Motor neuron (in vitro differentiated cells): ENCODE measurements at places on chromosomes 4 and X.
A peak's percentile ranks its signal among the peaks of the same experiment; 100 is the strongest.

DNA sequence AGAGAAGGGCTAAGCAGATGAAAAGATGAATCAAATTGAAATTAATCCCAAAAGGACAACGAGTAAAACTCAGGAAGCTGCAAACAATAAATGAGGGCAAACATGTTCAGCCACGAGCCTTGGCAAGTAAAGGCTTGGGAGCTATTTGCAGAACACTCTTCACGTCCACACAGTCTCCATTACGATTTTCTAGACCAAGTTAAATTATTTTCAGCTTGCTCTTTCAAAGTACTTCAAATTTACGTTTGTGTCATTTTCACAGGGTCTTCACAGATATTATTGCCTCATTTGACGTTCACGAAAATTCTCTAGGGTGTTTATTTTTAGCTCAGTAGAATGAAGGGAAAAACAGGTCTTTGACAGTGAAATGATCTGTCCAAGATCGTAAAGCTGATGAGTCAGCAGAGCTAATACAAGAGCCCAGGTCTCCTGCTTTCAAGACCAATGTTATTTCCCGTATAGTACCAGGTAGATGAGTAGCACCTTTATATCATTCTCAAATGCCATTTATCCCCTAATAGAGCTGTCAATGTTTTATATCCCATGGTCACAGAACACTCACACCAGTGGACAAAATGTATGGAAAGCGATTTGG is 20.9 kb downstream of the KLB start:
- ATAC-seq: no peak

DNA sequence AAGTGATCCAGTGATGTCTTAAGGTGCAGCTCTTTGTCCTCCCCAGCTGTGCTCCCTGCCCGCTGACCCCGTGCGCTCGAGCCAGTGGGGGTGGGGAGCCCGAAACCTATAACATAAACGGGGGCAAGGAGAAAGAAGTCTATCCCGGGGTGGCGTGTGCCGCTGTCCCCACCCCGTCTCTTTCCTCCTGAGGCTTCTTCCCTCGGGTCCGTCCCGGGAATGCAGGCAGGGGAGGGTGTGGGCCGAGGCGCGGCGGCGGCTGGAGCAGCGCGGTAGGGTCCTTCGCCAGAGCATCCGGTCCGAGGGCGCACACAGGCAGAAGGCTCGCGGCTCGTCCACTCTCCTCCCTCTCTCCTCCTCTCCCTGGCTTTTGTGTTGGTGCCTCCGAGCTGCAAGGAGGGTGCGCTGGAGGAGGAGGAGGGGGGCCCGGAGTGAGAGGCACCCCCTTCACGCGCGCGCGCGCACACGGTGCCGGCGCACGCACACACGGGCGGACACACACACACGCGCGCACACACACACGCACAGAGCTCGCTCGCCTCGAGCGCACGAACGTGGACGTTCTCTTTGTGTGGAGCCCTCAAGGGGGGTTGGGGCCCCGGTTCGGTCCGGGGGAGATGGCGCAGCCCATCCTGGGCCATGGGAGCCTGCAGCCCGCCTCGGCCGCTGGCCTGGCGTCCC is at the start of gene RAB33A:
Gene RAB33A, plus strand, starts transcription at position 517 of the 681 bp plus-strand sequence. Its CDS starts 101 bp downstream, at position 618.
- ATAC-seq: peak; percentile 42

DNA sequence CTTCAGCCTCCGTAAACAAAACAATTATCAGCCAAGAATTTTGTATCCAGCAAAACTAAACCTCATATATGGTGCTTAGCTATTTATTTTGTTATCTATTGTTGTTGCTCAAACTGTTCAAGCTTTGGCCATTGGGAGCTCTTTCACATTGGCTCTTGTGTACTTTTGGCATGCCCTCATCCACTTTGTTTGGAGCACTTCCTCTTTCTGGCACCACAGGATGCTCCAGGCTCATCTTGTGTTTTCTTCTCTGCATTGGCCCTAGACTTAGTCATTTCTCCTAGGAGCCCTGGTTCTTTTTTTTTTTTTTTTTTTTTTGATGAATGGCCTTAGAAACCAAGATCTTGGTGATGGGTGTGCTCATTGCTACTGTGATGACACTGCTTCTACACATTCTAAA is 74.5 kb downstream of the DIPK2B start:
- ATAC-seq: no peak

- ATAC-seq: no peak
These were observed 2.4 kb upstream of the PPP3CA start for GRCh38 chr4:101349801-101350064.

GRCh38 chrX:122770581-122770980 is 413.5 kb upstream of the GRIA3 start:
- no peak for ATAC-seq

DNA sequence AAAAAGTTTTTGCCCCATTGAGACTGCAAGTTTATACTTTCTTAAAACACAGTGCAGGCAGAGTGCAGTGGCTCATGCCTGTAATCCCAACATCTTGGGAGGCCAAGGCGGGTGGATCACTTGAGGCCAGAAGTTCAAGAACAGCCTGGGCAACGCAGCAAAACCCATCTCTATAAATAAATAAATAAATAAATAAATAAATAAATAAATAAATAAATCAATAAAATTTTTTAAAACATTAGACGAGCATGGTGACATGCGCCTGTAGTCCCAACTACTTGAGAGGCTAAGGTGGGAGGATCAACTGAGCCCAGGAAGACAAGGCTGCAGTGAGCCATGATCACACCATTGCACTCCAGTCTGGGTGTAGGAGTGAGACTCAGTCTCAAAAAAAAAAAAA is 213.3 kb downstream of the LRBA start:
- no peak for ATAC-seq

DNA sequence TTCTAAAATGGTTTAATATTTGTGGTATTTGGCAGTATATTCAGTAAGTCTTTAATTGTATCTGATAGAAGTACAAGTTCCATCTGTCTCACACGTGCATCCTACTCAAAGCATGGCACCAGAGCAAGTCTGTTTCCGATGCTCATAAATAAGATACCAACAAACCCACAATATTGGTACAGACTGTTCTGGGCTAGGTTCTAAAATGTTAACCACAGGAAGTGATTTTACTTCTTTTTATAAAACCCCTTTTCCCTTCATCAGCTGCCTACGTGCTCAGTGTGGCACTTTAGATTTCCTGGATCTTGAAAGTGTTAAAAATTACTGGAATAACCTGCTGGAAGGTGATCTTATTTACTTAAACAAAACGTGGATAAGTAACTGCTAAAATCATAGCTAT is 165.1 kb downstream of the CFAP299 start:
- no peak for ATAC-seq

DNA sequence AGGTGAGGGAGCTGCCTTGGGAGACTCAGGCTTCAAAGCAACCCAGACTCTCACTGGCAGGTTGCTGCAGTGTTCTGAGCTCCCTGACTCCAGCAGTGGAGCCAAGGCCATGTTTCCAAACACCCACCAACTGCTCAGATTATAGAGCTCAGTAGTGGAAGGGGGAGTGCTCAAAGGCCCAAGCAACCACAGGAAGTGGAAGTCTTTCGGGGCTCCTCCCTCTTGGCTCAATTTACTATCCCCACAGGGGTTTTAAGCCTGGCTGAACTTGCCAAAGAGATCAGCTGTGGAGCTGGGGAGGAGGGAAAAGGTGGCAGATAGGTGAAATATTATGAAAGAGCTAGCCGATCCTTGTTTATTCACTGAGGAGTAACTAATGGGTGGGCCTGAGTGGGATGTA is 82.5 kb downstream of the HPRT1 start:
- ATAC-seq: no peak

- no peak for ATAC-seq
These were observed 158.7 kb upstream of the ATP6AP2 start for GRCh38 chrX:40422021-40422420.

- ATAC-seq: no peak
These were observed 30.8 kb downstream of the RTL5 start for GRCh38 chrX:72100824-72101351.

DNA sequence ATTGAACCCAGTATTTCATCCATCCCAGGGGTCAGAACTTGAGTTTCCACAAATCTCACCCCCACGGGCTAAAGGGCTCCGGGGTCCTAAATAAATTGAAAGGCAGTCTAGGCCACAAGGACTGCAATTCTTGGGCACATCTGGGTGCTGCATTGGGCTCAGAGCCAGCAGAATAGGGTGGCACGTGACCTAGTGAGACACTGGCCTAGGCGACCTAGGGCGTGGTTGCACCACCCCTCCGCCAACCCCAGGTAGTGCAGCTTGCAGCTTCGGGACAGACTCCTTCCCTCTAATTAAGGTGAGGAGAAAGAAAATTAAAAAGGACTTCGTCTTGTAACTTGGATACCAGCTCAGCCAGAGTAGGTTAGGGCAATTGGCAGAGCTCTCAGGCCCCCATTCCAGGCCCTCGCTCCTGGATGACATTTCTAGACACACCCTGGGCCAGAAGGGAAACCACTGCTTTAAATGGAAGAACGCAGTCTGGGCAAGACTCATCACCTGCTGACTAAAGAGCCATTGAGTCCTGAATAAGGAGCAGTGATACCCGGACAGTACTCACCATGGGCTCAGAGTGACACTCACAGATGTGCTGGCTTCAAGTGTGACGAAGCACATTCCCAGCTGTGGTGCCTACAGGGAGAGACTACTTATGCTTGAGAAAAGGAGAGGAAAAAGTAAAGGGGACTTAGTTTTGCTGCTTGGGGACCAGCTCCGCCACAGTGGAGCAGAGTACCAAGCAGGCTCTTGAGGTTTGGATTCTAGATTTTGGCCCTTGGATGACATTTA is 735.4 kb downstream of the FSTL5 start:
- ATAC-seq: no peak

DNA sequence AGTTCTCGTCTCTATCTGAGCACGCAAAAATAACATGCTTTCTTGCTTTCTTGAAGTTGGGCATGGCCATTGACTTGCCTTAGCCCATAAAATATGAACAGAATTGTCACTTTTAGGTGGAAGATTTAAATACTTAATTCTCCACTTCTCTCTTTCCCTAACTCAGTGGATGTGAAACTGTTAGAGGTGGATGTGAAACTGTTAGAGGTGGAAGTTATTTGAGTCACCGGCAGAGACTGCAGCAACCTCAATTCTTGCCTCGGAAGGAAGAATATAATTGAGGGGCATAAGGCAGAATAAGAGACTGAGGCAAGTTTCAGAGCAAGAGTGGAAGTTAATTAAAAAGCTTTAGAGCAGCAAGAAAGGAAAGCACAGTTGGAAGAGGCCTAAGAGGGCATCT is 2.8 kb upstream of the PARM1 start:
- ATAC-seq: no peak

- ATAC-seq: no peak
These were observed 112.8 kb upstream of the ATXN3L start for GRCh38 chrX:13432414-13433297.

GRCh38 chr4:31687717-31688342 is 967.7 kb downstream of the PCDH7 start:
- ATAC-seq: peak; percentile 70

- ATAC-seq: no peak
These were observed 51.6 kb upstream of the IL2 start for GRCh38 chr4:122508083-122508482.

- ATAC-seq: no peak
These were observed 90.0 kb downstream of the PSAPL1 start for GRCh38 chr4:7344636-7345155.

DNA sequence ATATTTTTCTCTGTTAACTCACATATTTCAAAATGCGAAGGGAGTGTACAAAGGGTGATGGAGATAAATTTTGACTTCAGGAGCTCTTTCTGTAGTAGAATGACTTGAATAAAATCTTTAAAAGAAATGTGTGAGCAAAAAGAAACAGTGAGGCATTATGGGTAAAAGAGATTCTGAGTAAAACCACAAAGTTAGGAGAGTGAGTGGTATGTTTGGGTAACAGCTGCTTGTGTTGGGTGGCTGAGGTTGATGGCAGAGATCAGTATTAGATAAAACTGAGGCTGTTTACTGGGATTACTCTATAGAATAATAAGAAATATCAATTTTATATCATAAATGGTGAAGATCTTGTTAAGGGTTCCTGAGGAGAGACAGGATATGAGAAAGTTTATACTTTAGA is 434.2 kb upstream of the AMOT start:
- ATAC-seq: no peak

- no peak for ATAC-seq
These were observed 19.9 kb downstream of the TSC22D3 start for GRCh38 chrX:107755721-107756120.

DNA sequence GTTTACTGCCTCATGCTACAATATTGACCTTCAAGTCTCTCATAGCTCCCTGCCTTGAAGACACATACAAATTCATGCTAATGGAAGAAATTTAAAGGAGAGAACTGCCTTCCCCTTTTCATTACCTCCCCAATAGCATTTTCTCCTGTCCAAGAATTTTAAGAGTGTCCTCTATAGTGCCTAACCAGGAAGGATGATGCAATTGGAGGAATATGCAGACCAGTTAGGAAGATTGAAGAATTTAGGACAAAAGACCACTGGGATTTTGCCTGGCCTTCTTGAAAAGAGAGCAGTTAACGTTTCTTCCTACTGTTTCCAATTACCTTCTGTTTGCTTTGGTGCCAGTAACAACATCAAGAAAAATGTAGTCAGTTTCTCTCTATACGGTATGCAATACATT is 443.9 kb downstream of the INPP4B start:
- ATAC-seq: no peak

- no peak for ATAC-seq
These were observed 559.6 kb downstream of the SPRY1 start for GRCh38 chr4:123956204-123956603.

GRCh38 chr4:109801895-109802319 is at the start of gene CFI:
TSS of gene CFI (minus strand) at chr4:109801999. CDS start at chr4:109801971, 28 bp downstream.
- peak; percentile 42 for ATAC-seq

- ATAC-seq: no peak
These were observed 445.2 kb upstream of the FAM47C start for GRCh38 chrX:36562986-36563385.

DNA sequence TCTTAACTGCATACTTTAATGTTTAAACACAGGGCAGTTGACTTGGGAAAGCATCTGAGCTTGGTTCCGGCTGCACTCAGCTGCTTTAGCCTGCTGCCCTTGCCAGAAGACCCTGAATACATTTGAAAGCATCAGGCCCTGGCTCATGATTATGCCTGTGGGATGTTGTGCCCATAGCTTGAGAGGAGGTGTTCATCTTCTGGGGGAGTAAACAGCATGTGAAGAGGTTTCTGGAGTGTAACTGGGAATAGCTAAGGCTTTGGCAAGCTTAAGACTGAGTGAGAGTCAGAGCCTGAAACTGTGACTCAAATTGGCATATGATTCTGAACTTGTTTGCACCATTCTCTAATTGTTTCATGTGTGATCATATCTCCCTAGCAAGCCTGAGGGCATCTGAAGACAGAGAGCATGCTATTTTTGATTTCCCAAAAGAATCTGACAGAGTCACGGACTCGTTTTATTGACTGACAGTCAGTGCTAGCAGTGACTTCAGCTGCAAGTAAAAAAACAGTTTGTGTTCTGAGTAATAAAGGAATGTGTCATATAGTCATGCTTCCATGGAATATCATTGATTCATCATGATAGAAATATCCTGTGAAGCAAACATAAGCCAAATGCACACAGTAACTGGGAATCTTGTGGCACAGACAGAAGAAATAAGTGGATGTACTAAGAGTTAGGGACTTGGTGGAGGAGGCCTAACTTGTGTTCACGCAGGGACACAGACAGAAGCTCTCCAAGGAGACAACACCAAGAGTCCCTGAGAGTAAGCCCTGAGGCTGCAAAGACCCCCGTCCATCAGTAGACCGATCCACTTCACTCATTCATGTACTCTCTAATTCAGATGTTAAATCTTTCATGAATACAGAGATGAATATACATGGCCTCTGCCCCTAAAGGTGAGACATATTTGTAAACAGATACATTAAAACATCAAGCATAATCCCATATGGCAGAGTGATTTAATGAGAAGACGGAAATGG is 100.7 kb downstream of the SYNPO2 start:
- peak; percentile 59 for ATAC-seq
